ENCODE measurements at places on chromosomes 11 and 22.

- DNase-seq, result no peak
Measured at GRCh38 chr11:77095551-77096490, 6.8 kb upstream of the OMP start.

DNA sequence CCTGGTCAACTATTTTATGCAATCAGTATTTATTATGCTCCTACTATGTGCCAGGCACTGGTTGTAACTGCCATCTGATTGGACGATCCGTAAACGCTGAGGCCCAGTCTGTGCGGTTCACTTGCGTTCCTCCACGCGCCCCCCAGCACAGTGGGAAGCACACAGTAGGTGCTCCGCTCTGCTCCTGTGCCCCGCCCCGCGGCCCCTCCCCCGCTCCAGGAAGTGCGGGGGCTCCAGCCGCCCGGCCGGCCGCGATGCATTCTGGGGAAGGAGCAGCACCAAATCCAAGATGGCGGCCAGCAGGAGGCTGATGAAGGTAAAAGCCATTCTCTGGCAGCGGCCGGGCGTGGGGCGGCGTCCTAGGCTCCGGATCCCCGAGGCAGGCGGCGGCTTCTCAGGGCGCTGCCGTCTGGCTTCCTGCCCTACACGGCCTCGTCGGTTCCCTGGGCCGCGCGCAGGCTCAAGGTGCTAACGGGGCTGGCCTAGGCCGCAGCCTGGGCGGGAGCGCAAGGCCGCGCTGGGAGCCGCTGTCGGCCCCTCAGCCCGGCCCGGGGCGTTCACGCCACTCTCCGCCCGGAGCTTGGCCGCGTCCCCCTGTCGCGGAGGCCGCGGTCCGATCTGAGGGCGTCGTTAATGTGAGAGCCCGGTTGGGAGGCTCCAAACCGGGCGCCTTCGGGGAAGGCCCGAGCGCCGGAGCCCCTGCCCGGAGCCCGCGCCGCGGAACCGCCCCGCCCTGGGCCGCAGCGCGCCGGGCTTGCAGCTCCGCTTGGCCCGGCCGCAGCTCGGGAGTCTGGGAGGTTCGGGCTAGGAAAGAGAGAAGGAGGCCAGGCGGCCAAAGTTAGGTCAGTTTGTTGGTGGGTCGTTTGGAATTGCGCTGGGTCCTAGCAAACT is at the start of gene UBE2L3:
Gene UBE2L3 (plus strand): TSS at position 259 of the 891 bp plus-strand sequence. CDS start 31 bp downstream, at position 290.
- DNase-seq, result peak; percentile 72

- no peak for DNase-seq
Measured at GRCh38 chr22:50606946-50607658, 6.5 kb downstream of the MAPK8IP2 start.

GRCh38 chr11:65355013-65355775 is 643 bp downstream of the TIGD3 start:
- DNase-seq, result peak; percentile 50

GRCh38 chr22:42247596-42247995 is 22.9 kb downstream of the TCF20 start:
- DNase-seq, result no peak
